ENCODE measurements at places on chromosomes 6 and 20. TPM values are rescaled to one million over a fixed set of nuclear protein-coding genes. Genes with fewer than 3 reads are reported as not detected.

Gene DOK5
- total RNA-seq: 3.3 TPM

DNA sequence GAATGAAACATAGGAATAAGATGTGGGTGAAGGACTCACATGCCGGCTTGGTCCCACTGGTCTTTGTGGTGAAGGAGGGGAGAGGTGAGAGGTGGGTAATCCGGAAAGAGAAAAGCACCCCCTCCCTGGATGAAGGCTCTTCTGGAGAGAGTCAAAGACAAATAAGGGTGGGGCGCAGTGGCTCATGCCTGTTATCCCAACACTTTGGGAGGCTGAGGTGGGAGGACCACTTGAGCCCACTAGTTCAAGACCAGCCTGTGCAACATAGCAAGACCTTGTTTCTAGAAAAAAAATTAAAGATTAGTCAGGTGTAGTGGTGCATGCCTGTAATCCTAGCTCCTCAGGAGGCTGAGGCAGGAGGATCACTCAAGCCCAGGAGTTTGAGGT is 3.1 kb downstream of the LTB start:
- no peak for DNase-seq

DNA sequence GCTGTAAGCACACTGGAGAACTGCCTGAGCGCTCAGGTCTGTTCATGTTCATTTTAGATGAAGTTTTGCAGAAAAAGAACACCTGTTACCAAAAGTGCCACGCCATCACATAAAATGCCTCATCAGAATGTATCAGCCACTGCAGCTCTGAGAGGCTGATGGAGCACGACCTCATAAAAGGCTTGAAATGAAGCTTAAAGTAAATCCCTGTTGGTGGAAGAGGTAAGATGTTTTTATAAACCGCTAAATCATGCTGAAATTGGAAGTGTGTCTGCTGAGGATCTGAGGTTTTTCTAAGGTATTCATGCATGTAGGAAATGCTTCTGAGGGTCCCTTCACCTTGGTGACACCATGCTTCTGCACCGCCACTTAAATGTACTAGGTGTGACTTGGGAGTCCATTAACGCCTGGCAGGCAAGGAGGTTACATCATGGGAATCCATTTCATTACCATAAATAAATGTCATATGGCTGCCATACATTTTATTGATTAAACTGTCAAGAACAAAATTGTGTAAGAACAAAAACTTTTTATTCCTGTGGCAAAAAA is 363.1 kb upstream of the AGPAT4 start:
- DNase-seq: no peak

GRCh38 chr6:83167726-83168278 is 25.3 kb downstream of the PGM3 start:
- no peak for DNase-seq
